Mesenteric fat pad (tissue), 1 donor: ENCODE measurements at places on chromosomes 7 and 10. TPM values are rescaled to one million over a fixed set of nuclear protein-coding genes. Genes with fewer than 3 reads are reported as not detected.

The MRC1 gene
- 267 TPM for total RNA-seq

The KLHDC10 gene
- total RNA-seq = 30.6 TPM

The INA gene
- total RNA-seq = not detected

The KEL gene
- not detected for total RNA-seq

The CYP17A1 gene
- not detected for total RNA-seq

The ADRB1 gene
- total RNA-seq = 14.1 TPM

The MPP7 gene
- total RNA-seq = 5.7 TPM

The FKBP9 gene
- total RNA-seq = 113 TPM
